Memory B cell (primary cell): ENCODE measurements at places on chromosomes 7 and 10.

DNA sequence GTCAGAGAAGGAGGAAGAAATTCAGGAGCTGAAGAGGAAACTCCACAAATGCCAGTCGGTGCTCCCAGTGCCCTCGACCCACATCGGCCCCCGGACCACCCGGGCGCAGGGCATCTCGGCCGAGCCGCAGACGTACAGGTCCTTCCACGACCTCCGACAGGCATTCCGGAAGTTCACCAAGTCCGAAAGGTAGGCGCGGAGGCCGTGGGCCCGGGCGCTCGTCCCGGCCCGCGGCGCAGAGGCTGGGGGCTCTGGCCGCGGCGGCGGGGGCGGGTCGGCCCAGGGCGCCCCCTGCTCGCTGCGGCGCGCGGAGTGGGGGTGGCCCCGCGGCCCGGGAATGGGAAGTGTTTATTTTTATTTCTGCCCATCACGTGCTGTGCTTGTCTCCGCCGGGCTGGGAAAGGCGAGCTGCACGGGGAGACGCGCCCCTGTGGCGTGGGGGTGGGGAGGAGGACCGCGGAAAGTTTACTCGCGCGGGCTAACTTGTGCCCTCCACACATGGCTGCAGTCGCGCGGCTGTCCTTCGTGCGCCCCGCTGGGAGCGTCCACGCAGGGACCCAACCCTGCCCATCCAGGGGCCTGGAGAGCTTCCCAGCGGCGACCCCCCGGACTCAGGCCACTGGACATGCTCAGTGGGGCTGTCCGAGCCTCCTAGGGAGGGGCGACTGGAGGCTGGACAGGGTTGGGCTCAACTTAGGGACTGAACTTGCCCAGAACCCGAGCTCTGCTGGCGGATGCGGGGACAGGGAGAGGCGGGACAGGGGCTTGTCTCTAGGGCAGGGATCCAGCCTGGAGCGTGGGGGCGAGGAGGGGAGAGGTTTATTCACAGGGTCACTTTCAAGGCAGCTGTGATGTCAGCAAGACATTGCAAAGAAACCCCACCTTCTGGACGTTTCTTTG is 82.6 kb upstream of the PRKG1 start:
- DNase-seq: no peak

DNA sequence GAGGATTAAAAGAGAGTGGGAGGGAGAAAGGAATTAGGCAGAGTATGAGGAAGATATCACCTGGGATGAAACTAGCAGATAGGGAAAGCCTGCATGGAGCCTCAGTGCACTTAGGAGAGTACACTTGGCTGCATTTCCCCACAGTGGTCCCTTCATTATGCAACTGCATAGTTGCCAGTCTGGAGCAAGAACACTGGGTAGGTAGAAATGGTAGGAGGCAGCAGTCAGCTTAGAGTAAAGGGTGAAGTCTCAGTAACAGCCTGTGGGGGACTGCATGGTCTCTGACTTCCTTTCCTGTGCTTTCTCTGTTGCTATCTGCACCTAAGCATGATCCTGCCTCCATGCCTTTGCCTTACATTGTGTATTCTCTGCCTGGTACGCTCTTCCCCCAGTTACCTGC is 14.0 kb upstream of the PCGF5 start:
- DNase-seq: no peak

GRCh38 chr10:118339111-118339510 is 3.0 kb downstream of the FAM204A start:
- no peak for DNase-seq

DNA sequence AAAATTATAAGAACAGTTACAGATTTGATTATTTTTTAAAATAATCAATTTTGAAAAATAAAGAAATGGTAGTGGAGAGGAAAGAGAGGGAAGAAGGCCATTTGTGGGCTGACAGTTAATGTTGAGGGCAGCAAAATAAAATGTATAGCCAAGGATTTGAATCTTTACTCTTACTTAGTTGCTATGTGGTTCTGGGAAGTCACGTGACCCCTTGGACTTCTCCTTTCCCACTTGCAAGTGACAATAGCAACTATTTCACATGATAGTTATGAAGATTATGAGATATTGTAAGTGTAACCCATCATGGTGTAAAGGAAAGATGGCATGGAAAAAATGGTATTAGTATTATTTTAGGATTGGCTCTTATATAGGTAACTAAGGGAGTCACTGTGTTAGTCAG is 567.3 kb upstream of the GHITM start:
- no peak for DNase-seq

DNA sequence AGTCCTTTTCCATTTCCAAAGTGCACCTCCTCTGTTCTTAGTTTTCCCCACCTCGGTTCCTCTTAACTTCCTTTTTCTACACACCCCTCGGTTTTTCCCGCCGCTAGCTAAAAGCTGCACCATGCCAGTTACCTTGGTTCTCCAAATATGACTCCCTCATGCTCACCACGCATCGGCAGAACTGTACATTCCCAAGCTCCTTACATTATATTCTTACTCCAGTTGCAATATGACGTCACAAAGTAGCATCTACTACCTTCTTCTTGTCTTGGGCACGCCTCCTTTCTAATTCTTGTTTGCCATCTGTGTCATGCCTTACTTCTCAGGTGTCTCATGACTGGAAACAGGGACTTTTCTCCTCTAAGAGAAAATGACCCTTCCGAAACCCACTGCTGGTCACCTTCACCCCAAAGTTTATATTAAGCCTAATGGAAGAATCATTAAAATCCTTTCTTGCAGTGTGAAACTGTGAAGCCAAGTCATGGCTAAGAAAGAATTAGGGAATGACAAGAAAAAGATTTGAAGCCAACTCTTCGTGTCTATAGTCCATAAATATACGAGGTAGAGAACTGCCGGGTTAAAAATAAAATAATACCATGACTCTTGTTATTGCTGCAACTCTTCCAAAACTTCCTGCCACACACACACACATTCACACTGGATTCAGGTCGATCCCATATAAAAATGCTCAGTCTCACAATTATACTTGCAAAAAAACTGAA is 1.7 kb downstream of the ESYT2 start:
- DNase-seq: no peak

GRCh38 chr7:158325530-158326381 is 261.9 kb downstream of the PTPRN2 start:
- no peak for DNase-seq

DNA sequence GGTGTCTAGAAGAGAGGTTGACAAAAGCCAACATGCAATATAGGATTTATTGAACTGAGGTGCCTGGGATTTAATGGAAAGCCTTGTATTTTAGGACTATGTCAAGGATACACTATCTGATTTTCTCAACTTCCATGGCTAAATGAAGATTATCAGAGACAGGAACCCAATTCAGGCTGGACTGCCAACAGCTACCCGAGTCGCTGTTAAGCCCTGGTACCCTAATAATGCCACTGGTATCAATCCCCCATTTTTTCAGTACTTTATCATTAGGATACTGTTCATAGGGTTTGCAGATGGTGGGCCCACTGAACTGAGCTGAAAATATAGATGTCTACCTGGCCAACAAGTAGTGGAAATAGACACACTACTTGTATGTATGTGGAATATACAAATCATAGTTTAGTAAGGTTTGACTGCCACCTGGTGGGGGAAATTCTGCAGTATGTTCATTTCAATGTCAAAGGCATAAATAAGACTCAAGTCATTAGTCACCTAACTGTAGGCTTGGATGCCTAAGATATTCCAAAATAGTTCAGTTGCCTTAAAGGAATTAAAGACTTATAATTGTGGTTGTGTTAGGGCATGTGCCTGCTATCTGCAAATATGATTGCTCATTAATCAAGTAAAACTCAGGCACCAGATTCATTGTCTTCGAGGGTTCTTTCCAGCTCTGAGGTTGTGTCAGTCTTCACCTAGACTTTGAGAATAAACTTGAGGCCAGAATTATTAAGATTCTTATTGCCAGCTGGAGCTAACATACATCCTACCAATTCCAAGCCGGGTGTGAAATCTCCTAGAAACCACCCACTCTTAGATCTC is 34.1 kb upstream of the NOBOX start:
- peak; percentile 34 for DNase-seq

- no peak for DNase-seq
These were observed 817.0 kb downstream of the SORCS1 start for GRCh38 chr10:106347547-106347946.

DNA sequence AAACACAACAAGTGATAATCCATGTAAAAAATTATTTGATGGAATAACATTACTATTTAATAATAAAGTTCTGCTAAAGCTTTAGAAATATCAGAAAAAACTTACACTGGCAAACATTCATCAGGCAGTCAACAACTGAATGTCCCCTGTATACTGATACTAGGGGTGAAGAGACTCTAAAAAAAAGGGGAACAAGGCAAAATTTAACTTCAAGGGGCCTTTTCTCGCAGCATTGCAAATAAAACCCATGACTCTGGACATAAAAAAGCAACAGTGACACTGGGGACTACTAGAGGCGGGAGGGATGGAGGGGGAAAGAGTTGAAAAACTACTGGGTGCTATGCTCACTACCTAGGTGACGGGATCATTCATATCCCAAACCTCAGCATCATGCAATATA is 5.8 kb upstream of the IFRD1 start:
- DNase-seq: no peak

DNA sequence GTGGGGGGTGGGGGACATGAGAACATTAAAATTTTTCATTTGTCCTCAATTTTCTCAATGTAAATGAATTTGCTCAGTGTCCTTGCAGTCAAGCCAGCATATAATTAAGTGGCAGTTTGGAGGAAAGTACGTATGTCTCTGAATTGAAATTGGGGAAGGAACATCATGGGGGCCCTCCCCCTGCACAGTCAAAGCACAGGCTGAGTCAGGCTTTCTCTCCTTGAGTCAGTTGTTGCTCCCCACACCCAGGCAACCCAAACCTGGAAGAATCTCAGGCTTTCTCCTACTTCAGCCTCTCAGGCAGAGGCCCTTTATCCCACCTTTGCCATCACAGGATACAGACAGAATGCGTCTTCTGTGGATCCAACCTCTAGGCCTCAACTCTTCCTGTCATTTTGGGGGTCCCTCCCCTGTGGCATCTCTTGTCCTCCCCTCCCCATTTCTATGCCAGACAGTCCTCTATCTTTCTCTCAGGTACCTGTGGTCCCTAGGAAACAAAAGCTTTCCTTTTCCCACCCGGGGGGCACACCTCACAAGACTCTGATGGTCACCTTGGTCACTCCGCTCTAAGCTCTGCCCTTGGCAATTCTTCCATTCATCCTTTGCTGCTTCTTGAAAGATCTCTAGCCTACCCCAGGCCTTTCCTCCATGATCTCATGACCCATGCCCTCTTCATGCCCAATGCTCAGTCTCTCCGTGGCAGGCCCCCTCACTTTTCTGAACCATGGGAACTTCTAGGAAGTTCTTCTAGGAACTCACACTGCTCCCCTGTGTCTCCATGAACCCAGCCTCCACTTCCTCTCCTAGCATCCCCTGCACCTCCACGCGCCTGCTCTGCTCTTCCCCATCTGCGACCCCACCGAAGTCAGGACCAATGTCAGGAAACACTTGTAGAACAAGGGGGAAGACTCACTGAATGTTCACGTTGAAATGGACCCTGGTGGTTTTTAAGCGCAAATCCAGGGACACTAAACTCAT is 40.4 kb downstream of the CREB3L2 start:
- DNase-seq: no peak

DNA sequence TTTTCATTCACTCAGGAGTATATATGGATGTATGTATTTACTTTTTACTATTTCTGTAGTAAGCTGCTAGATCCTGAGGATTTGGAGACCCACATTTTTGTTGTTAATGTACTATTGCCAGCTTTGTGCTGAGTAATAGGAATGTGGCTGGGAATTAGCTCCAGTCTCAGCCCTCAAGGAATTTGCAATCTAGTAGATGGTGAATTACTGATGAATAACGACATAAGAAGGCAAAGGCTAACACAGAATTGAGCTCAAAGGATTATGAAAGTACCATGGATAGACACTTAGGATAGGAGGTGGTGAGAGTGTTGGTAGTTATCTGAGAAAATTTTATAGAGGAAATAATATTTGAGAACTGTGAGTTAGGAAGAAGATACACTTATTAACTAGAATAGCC is 19.9 kb downstream of the CASD1 start:
- DNase-seq: no peak

- peak; percentile 20 for DNase-seq
These were observed 308.2 kb downstream of the AUTS2 start for GRCh38 chr7:69906283-69906995.

DNA sequence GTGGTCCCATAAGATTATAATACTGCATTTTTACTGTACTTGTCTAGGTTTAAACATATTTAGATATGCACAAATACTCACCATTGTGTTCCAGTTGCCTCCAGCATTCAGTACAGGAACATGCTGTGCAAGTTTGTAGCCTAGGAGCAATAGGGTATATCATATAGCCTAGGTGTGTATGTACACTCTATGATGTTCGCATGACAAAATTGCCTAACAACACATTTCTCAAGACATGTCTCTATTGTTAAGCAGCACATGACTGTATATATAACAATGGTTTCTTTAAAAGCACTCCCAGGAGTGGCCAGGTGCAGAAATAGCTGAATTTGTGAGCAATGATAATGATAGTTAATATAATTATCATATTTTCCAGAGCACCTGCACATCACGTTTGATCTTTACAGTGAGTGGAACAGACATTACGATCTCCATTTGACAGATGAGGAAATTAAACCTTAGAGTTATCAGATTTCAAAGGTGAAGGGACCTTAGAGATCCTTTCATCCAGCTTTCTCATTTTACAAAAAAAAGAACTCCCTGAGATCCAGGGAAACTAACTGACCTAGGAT is 99.2 kb upstream of the PDCD4 start:
- no peak for DNase-seq

DNA sequence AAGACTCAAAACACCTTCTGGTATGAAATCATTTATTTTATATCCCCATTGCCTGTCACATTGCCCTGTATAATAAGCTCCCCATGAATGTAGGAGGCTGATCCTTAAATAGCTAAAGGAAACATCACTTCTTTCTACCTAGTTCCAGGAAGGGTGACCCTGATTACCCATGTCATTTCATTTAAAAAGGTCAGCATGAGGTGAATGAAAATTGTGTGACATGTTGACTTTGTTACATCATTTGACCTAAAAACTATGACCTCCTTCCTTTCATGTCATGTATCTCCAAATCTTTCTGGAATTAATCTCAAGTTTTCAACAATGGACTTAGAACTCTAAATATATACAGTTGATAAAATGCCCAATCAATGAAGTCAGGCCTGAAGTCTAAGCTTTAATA is 161.5 kb downstream of the AHR start:
- no peak for DNase-seq

DNA sequence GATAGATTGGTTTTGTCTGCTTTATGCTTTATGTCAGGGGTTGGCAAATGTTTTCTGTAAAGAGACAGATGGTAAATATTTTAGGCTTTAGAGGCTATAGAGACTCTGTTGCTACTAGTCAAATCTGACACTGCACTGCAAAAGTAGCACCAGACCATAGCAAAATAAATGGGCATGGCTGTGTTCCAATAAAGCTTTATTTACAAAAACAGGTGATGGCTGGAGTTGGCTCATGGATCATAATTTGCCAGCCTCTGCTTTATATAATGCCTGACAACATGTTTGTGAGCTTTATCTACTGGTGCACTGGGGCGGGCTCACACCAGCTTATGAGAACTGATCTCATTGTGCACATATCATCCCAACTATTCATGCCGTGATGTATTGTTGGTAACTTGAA is 120.1 kb downstream of the PLXDC2 start:
- DNase-seq: no peak

GRCh38 chr7:151403764-151404163 is 6.1 kb downstream of the WDR86 start:
- no peak for DNase-seq

GRCh38 chr10:5068274-5068984 is 25.8 kb upstream of the AKR1C3 start:
- DNase-seq: no peak

- no peak for DNase-seq
These were observed 125.1 kb upstream of the NRP1 start for GRCh38 chr10:33459602-33460001.

- DNase-seq: no peak
These were observed 501.8 kb downstream of the GATA3 start for GRCh38 chr10:8556321-8556720.
